ENCODE measurements at places on chromosomes 7 and 10. TPM values are rescaled to one million over a fixed set of nuclear protein-coding genes. Genes with fewer than 3 reads are reported as not detected.
A peak's percentile ranks its signal among the peaks of the same experiment; 100 is the strongest.

Gene ITPRID1
- total RNA-seq, result not detected

Gene SPDYE11
- not detected for total RNA-seq

Gene ABI1
- total RNA-seq, result 94.8 TPM

Gene CRHR2
- not detected for total RNA-seq

Gene GOLGA7B
- 4.1 TPM for total RNA-seq

Gene INPP5F
- 15.8 TPM for total RNA-seq

Gene OPN4
- total RNA-seq, result not detected

GRCh38 chr7:29988424-29989256, 961 bp downstream of the SCRN1 start:
- peak; percentile 45 for DNase-seq

- no peak for DNase-seq
Observed at GRCh38 chr7:18896343-18896975, 221.0 kb downstream of the TWIST1 start.

GRCh38 chr10:100553929-100554328, 18.2 kb downstream of the HIF1AN start:
- no peak for DNase-seq

- DNase-seq, result peak; percentile 39
Observed at GRCh38 chr7:151430391-151431205, 9.3 kb downstream of the CRYGN start.

GRCh38 chr10:2984682-2985081, 82.7 kb upstream of the PFKP start:
- DNase-seq, result no peak

DNA sequence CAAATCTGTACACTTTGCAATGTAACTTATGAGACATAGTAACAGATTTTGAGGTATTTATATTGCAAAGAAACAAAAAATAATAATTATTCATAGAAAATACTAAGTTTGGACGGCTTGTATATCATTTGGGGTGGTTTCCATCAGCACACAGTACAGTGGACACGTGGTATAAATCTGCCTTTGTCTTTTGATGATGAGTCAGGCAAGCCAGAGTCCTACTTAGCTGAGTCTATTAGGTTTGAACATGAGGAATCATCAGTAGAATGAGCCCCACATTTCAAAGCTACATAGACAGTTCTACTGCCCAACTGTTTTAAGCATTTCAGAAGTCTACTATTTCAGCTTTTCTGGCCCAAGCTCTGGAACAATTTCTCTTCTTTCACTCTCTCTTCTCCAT, 803.2 kb downstream of the PHTF2 start:
- DNase-seq, result no peak

- DNase-seq, result no peak
Observed at GRCh38 chr10:29878492-29878891, 180.9 kb downstream of the JCAD start.

GRCh38 chr7:121446526-121446925, 50.4 kb upstream of the FAM3C start:
- DNase-seq, result no peak

All from natural killer cell (primary cell).